ENCODE measurements at places on chromosomes 12 and 14. TPM values are rescaled to one million over a fixed set of nuclear protein-coding genes. Genes with fewer than 3 reads are reported as not detected.

The TOX4 gene
- 59.1 TPM for polyA plus RNA-seq

The KRT8 gene
- 204 TPM for polyA plus RNA-seq

The AJUBA gene
- 100 TPM for polyA plus RNA-seq

DNA sequence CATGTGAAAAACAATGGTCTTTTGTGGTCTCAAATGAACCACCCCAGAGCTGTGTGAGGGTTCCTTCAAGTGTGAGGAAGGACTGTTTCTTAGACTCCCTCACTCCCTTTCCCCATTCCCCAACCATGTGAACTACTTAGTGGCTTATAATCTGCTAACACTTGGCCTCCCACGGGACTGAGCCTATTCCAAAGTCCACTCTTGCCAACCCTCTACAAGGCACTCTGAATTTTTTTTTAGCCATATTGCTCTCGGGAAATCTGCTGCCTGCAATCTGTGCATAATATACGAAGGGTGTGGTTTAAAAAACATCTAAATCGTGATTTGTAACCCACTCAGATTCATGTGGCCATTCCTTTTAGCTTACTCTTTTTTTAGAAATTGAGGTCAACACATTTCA, 2.6 kb downstream of the SVOP start:
- no peak for DNase-seq

The ACSS3 gene
- 21.0 TPM for polyA plus RNA-seq

The GYS2 gene
- 0.32 TPM for polyA plus RNA-seq

- no peak for DNase-seq
Measured at GRCh38 chr12:8156416-8156815, 399 bp upstream of the ZNF705A start.

- DNase-seq: peak; percentile 41
Measured at GRCh38 chr12:2891240-2892053, 756 bp downstream of the TULP3 start.

GRCh38 chr12:108630481-108631207, 3.0 kb downstream of the SELPLG start:
- no peak for DNase-seq

The AMHR2 gene
- 0.30 TPM for polyA plus RNA-seq

- no peak for DNase-seq
Measured at GRCh38 chr12:119082496-119082895, 96.2 kb upstream of the HSPB8 start.

GRCh38 chr12:41365653-41366171, 177.6 kb downstream of the PDZRN4 start:
- peak; percentile 22 for DNase-seq

All from renal cortex interstitium (tissue), 15 donors.